ENCODE measurements at places on chromosomes 6 and 20.

- H3K27me3 ChIP-seq = no peaks in the 10 kb centered on the region
- no peak for DNase-seq
- no peaks in the 10 kb centered on the region for H3K4me1 ChIP-seq
- no peaks in the 10 kb centered on the region for H3K36me3 ChIP-seq
- no peak overlapping the region for H3K27ac ChIP-seq
Measured at GRCh38 chr6:167659046-167659445, 167.7 kb upstream of the AFDN start.

- no peak overlapping the region for H3K27ac ChIP-seq
- no peaks in the 10 kb centered on the region for H3K36me3 ChIP-seq
- DNase-seq = no peak
Measured at GRCh38 chr6:101429845-101430244, 36.3 kb downstream of the GRIK2 start.

GRCh38 chr6:16810411-16810810, 49.2 kb upstream of the ATXN1 start:
- no peaks in the 10 kb centered on the region for H3K36me3 ChIP-seq
- peaks cover 3% of the 10 kb centered on the region for H3K4me1 ChIP-seq
- H3K27me3 ChIP-seq = no peaks in the 10 kb centered on the region
- H3K27ac ChIP-seq = no peak overlapping the region

- H3K27ac ChIP-seq = peak overlapping the region; percentile 67
- peaks cover 40% of the 10 kb centered on the region for H3K4me1 ChIP-seq
- no peak overlapping the region for H3K4me3 ChIP-seq
- no peaks in the 10 kb centered on the region for H3K36me3 ChIP-seq
- peak; percentile 85 for DNase-seq
- H3K27me3 ChIP-seq = no peaks in the 10 kb centered on the region
Measured at GRCh38 chr6:139587469-139587868, 213.0 kb upstream of the CITED2 start.

DNA sequence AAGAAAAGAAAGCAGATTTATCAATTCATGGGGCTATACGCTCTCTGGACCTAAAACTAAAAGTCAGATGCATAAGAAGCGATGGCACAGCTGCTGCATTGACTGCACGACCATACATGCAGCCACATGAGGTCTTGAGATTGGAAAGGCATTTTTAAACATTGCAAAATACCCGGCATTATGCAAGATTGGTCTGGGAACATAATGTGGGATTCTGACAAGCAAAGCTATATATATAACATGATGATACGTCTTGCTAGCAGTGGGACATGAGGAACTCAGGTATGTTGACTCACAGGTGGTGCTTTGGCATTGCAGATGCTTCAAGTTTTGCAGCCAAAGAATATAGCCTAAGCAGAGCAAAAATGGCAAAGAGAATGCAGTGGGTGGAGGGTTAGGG, 55.1 kb downstream of the SAMD3 start:
- H3K27ac ChIP-seq = no peak overlapping the region
- no peak overlapping the region for H3K4me3 ChIP-seq
- no peaks in the 10 kb centered on the region for H3K36me3 ChIP-seq
- no peaks in the 10 kb centered on the region for H3K27me3 ChIP-seq
- peak; percentile 39 for DNase-seq

DNA sequence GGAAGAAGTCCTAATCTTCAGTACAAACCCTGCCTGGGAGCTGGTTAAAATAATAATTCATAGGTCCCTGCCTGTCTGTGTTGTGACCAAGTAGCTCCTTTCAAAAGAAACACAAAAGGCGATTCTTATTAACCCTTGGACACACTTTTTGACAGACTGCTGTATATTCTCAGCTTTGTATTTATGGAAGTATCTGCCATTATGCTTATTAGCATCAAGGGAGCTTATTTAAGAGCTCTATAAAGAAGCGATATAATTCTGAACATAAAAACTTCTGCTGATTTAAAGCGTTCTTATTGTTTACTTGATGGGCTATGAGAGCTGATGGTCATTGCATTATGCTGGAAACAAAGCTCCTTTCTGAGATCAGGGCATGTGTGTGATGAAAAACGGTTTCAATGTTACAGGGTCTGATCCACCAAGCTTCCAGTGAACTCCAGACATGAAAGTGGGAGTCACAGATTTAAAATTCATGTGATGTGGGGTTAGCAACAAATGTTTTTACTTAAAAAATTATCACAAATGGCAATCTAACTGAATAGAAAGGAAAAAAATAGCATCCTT, 181.8 kb upstream of the PDE10A start:
- H3K27ac ChIP-seq = no peak overlapping the region
- H3K36me3 ChIP-seq = no peaks in the 10 kb centered on the region
- H3K27me3 ChIP-seq = peaks cover 55% of the 10 kb centered on the region
- H3K4me3 ChIP-seq = no peak overlapping the region

DNA sequence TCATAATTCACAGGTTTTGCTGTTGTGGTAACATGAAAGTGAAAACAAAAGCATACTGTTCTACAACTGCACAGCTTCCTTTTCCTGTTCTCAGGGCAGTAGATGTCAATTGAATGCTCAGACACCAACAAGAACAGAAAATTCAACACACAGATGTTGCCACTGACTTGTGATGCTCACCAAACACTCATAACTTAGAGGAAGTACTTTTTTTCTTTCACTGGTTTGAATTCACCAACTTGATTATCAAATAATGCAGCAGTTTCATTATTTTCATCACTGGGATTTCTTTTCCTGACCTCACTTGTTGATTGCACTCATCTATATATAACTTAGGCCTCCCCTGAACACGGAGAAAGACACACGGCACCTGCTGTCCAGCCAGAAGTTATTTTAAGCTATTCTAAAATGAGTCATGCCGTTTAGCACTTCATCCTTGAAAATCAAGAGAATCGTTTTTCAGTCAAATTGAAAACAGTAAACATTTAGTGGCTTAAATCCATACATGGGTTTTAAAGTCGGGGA, 949 bp downstream of the TXLNB start:
- peak overlapping the region; percentile 81 for H3K27ac ChIP-seq
- no peaks in the 10 kb centered on the region for H3K27me3 ChIP-seq
- peak; percentile 70 for DNase-seq

GRCh38 chr6:15359335-15359862, 113.5 kb downstream of the JARID2 start:
- H3K27me3 ChIP-seq = no peaks in the 10 kb centered on the region
- 0 out of 2 replicates have a peak overlapping the region, but pooled peaks have one; percentile 4 for H3K27ac ChIP-seq
- H3K4me1 ChIP-seq = 0 out of 2 replicates have a peak, but pooled peaks cover 8% of the 10 kb centered on the region
- DNase-seq = peak; percentile 49
- no peaks in the 10 kb centered on the region for H3K36me3 ChIP-seq
- H3K4me3 ChIP-seq = no peak overlapping the region

DNA sequence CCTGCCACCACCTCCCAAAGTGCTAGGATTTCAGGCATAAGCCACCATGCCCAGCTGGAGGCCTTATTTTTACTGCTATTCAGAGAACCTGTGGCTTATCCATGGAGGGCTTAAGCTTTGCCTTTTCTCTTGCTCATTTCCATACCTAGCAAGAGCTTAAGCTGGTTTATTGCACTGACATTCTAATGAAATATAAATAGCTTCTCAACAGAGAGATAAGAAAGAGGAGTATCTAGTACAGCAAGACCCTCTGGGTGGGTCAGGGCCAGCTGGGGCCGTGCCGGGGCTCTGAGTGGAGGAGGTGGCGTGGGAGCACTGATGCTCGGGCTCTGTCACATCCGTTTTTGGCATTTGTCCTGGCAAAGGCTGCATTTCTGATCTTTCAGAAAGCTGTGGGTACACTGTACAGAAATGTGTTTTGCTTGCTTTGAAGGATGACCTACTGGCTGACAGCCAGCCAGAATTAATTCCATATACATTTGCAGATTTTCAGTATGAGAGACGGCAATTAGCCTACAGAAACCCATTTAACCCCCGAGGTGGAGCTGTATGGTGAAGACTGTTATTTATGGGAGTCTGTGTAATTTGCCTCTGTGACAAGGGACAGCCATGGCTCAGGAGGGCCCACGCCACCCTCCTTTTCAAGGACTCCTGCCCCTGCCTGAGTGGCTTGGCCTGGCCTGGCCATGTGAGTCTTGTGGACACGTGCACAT, 181.6 kb upstream of the AKAP12 start:
- DNase-seq = no peak
- H3K4me3 ChIP-seq = no peak overlapping the region
- peaks cover 23% of the 10 kb centered on the region for H3K4me1 ChIP-seq
- 0 out of 2 replicates have a peak overlapping the region, but pooled peaks have one; percentile 14 for H3K27ac ChIP-seq
- peaks cover 29% of the 10 kb centered on the region for H3K36me3 ChIP-seq
- H3K27me3 ChIP-seq = no peaks in the 10 kb centered on the region

DNA sequence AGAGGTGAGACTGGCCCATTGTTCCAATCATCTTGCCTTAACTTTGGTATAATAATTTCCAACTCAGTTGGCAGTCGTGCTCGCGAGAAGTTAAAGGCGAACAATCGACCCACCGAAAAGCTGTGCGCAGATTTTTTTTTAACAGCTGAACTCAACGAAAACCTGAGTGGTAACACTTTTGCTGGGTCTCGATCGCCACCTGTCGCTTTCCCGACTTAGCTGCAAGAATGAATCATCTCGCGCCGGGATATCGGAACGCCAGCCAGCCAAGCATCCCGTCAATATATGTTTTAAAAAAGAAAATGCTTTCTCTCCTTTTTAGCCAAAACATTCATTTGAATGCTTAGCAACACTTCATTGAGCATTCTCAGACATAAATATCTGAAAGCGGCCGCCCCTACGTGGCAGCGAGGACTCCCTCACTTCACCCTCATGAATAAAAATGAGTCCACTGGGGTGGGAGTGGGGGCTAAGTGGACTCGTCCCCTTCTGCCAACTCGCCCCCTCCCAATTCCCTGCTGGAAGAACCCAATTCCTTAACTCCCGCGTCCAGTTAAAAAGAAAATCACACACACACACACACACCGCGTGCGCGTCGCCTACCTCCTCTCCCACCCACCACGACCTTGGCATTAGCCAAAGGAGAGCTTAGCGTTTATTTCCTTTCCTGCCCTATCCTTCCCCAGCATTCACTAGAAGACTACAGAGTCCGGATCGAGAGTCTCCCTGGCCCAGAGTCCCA, 1.5 kb downstream of the COL12A1 start:
- peak overlapping the region; percentile 89 for H3K27ac ChIP-seq
- peak overlapping the region; percentile 98 for H3K4me3 ChIP-seq
- H3K36me3 ChIP-seq = no peaks in the 10 kb centered on the region
- DNase-seq = peak; percentile 97

GRCh38 chr6:116314218-116314617, 34.5 kb upstream of the TSPYL1 start:
- H3K36me3 ChIP-seq = no peaks in the 10 kb centered on the region
- no peaks in the 10 kb centered on the region for H3K27me3 ChIP-seq
- no peak for DNase-seq
- peaks cover 18% of the 10 kb centered on the region for H3K4me1 ChIP-seq
- 0 out of 2 replicates have a peak overlapping the region, but pooled peaks have one; percentile 29 for H3K27ac ChIP-seq

GRCh38 chr6:138377844-138378243, at the start of gene SMIM28:
SMIM28 (plus strand) TSS chr6:138377905; CDS start chr6:138378073, 168 bp downstream.
- 0 out of 2 replicates have a peak, but pooled peaks cover 4% of the 10 kb centered on the region for H3K27me3 ChIP-seq
- H3K27ac ChIP-seq = no peak within 1 kb of the TSS
- no peak within 1 kb of the TSS for H3K4me3 ChIP-seq
- DNase-seq = no peak
- H3K36me3 ChIP-seq = no peaks in the 10 kb centered on the region

GRCh38 chr6:17417817-17418216, 24.4 kb downstream of the CAP2 start:
- H3K27ac ChIP-seq = peak overlapping the region; percentile 97
- H3K4me1 ChIP-seq = peaks cover 50% of the 10 kb centered on the region
- H3K36me3 ChIP-seq = no peaks in the 10 kb centered on the region
- H3K4me3 ChIP-seq = peak overlapping the region; percentile 63
- no peaks in the 10 kb centered on the region for H3K27me3 ChIP-seq

- H3K4me1 ChIP-seq = no peaks in the 10 kb centered on the region
- DNase-seq = no peak
- no peak overlapping the region for H3K27ac ChIP-seq
- H3K27me3 ChIP-seq = no peaks in the 10 kb centered on the region
- H3K4me3 ChIP-seq = no peak overlapping the region
- H3K36me3 ChIP-seq = no peaks in the 10 kb centered on the region
Measured at GRCh38 chr6:168607272-168608112, 166.5 kb downstream of the SMOC2 start.

DNA sequence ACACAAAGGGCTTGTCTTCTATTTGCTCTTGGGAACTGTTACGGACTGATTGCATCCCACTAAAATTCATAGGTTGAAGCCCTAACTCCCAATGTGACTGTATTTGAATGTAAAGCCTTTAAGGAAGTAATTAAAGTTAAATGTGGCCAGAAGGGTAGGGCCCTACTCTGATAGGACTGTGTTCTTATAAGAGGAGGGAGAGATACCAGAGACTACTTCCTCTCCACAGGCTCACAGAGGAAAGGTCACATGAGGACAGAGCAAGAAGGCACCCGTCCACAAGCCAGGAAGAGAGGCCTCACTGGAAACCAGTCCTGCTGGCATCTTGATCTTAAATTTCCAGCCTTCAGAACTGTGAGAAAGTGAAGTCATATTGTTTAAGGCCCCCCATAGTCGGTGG, 211.9 kb downstream of the CDH26 start:
- no peaks in the 10 kb centered on the region for H3K4me1 ChIP-seq
- no peaks in the 10 kb centered on the region for H3K27me3 ChIP-seq
- no peaks in the 10 kb centered on the region for H3K36me3 ChIP-seq
- no peak overlapping the region for H3K27ac ChIP-seq

GRCh38 chr6:7879043-7879442, 31.5 kb downstream of the TXNDC5 start:
- DNase-seq = no peak
- H3K4me3 ChIP-seq = no peak overlapping the region
- no peaks in the 10 kb centered on the region for H3K4me1 ChIP-seq
- peaks cover 31% of the 10 kb centered on the region for H3K36me3 ChIP-seq
- H3K27me3 ChIP-seq = no peaks in the 10 kb centered on the region

DNA sequence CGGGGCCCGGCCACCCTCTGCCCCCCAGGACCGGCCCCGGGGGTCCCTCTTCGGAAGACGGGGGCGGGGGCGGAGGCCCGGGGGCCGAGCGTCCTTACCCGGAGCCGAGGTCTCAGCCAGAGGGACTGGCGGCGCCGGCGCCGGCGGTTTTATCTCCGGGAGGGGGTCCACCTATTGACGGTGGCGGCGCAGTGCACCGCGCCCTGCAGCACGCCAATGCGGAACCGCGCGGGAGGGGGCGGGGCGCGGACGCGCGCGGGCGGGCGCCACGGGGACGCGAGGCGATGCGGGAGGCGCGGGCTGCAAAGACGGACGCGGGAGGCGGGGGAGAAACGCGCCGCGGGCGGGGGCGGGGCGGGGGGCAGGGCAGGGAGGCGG, at the start of gene EEF1A2:
Gene EEF1A2, minus strand, starts transcription at position 124 of the 378 bp plus-strand sequence. CDS start 1,320 bp downstream, outside the sequence.
- no peaks in the 10 kb centered on the region for H3K36me3 ChIP-seq
- no peaks in the 10 kb centered on the region for H3K4me1 ChIP-seq
- H3K27ac ChIP-seq = no peak within 1 kb of the TSS
- H3K4me3 ChIP-seq = no peak within 1 kb of the TSS
- H3K27me3 ChIP-seq = peaks cover 15% of the 10 kb centered on the region

Data from GM23248 (cell line).